Right renal pelvis (tissue), 4 donors: ENCODE measurements at places on chromosomes 11 and 22.
A peak's percentile ranks its signal among the peaks of the same experiment; 100 is the strongest.

DNA sequence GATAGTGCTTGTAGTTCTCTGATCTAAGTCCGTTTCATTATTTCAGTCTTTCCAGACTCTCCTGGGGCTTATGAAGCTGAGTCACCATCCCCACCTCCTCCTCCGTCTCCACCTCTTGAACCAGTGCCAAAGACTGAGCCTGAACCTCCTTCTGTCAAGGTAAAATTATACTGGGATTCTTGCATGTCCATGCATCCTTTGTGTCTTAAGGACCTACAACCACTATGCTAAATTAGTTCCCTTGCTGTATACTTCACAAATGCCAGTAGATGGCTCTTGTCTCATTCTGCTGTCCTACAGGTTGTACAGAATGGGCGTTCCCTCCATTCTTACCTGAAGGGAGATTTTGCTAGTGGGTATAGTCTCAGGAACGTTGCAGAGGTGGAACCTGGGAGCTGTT is 42.2 kb downstream of the POLD3 start:
- DNase-seq: no peak

DNA sequence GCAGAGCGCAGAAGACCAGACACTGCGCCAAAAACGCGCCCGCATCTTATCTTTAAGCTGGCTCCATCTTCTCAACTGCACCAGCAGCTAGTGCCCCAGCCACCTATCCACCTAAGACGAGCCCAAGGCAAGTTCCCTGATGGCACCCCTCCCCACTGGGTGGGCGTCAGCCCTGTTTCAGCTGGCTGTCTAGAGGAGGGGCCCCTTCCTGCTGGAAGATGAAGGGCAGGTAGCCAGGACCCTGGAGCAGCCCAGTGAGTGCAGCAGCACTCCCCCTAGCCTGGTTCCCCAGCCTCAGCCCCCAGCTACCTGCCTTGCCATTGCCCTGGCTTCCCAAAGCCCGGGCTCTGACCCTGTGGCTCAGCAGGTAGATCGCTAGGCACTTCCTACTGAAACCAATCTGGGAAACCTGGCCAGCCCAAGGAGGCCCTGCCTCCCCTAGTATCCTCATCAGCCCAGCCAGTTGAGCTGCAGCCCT is 28.3 kb downstream of the ARVCF start:
- DNase-seq: no peak

- no peak for DNase-seq
These were observed 6.6 kb downstream of the PRODH start for GRCh38 chr22:18929459-18929858.

DNA sequence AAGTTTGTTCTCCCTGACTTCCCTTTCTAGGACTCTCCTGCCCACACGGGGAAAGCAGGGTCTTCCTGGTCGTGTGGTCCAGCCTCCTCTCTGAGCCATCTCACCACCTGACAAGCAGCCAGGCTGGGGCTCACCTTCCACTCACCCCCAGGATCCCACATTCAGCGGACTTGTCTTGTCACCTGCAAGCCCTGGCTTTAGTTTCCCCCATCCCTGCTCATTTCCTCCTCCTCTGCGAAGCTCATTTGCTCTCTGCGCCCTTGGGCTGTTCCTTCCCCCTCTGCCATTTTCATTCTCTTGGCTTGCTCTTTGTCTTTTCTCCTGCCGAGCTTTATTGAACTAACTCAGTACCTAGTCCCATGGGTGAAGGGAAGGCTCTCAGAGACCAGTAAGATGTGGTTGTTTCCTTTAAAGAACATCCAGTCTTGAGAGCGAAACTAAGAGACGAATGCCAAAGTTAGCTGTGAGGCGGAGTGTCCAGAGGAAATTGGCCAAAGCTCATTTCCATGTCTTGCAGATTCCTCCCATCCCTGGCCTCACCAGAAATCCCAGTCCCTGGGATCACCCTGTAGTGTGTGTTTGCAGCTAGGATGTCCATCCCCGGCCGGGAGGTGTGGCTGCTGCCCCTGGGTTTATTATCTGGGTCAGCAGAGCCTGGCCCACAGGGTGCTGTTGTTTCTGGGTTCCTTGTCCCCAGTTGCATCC is 2.0 kb downstream of the ST14 start:
- DNase-seq: no peak

GRCh38 chr22:44196731-44197131 is 16.0 kb downstream of the PARVG start:
- DNase-seq: no peak

GRCh38 chr11:34754171-34754823 is 133.4 kb downstream of the EHF start:
- no peak for DNase-seq

- no peak for DNase-seq
These were observed 8.5 kb downstream of the P2RY6 start for GRCh38 chr11:73280626-73281025.

- peak; percentile 35 for DNase-seq
These were observed 518 bp downstream of the KMT5B start for GRCh38 chr11:68212421-68213134.

- DNase-seq: no peak
These were observed 29.6 kb downstream of the EHF start for GRCh38 chr11:34650528-34650927.

GRCh38 chr11:70325824-70326223 is 55.3 kb downstream of the PPFIA1 start:
- no peak for DNase-seq

- peak; percentile 32 for DNase-seq
These were observed 32.4 kb upstream of the NAV2 start for GRCh38 chr11:19679952-19680828.

- DNase-seq: no peak
These were observed 467 bp downstream of the EPS8L2 start for GRCh38 chr11:706439-706956.

GRCh38 chr11:79675081-79675480 is 234.3 kb upstream of the TENM4 start:
- DNase-seq: no peak

GRCh38 chr11:1779806-1780699 is 16.3 kb upstream of the CTSD start:
- DNase-seq: no peak

DNA sequence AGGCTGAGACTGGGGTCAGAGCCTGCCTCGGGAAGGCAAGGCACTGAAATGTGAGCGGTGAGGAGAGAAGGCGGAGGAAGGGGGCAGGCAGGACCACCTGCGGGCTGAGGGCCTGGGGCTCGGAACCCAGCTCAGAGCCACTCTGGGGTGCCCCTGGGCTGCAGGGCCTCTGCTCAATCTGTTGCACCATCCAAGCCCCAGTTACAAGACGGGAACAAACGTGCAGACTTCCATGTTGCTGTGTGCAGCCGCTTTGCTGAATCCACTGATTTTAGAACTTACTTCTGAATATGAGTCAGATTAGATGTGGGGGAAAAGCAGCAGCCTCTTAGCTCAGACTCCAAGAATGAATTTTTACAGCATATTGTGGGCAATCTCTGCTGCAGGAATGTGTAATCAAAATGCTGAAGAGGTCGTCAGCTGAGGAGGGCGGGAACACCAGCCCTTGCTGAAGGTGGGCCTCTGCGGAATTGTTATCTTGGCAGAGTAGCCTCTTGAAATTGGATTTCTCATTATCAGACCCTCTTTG is 21.6 kb downstream of the PARVG start:
- no peak for DNase-seq

- no peak for DNase-seq
These were observed 13.9 kb upstream of the SHANK2 start for GRCh38 chr11:71266114-71266833.

DNA sequence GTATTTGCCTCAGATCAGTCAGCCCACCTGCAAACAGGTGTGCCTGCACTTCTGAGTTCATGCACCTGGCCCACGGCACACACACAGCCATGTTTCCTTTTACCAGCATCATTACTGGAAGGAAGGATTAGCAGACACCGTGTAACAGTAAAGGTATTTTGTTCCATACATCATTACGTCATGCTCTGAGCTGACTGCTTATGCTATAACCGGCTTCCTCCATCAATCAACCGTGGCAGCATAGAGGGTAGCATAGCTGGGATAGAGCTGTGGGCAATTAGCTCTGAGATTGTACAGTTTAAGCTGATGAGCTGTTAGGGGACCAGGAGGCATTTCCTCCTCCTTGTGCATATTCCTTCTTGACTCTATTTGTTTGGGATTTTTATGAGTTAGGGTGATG is 102.4 kb downstream of the ME3 start:
- no peak for DNase-seq

GRCh38 chr11:8767466-8768142 is 85.0 kb downstream of the RPL27A start:
- no peak for DNase-seq

GRCh38 chr11:64322925-64323260 is 5.0 kb downstream of the PRDX5 start:
- no peak for DNase-seq

DNA sequence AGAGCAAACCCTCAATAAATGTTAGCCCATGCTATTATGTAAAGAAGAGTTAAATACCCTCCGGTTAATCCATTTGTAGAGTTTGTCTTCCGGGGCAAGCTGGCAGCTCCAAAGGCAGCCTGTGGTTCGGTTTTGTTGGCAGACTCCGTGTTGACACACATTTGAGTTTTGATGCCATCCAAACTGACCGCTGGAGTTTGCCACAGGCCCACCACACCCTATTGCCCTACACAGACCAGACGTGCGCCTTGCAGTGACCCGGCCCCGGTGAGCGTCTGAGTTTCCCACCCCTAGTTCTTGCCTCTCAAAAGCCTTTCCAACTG is 25.1 kb downstream of the ELFN2 start:
- DNase-seq: no peak

- DNase-seq: no peak
These were observed 58.4 kb upstream of the GAB2 start for GRCh38 chr11:78476066-78476465.

GRCh38 chr11:45931739-45932138 is 9.3 kb downstream of the LARGE2 start:
- DNase-seq: no peak

DNA sequence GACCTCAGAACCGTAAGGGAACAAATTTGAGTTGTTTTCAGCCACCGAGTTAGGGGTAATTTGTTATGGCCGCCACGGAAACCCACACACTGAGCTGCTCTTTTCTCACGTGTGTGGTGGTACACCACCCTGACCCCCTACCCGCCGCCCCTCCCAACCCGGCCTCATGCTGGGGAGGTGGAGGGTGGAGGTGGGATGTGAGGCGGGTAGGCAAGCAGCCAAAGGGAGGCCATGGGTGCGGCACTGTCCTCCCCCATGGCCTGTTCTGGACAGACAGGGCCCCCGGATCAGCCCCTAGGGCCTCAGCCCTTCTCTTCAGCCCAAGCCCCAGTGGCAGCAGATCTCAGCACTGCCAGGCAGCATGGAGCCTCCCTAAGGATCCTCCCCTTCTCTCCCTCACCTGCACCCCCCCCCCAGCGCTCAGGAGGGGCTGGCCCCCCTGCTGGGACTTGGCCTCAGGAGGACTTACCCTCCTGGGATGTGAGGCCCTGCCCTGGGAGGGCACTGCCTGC is 7.9 kb downstream of the PRR5 start:
- no peak for DNase-seq

DNA sequence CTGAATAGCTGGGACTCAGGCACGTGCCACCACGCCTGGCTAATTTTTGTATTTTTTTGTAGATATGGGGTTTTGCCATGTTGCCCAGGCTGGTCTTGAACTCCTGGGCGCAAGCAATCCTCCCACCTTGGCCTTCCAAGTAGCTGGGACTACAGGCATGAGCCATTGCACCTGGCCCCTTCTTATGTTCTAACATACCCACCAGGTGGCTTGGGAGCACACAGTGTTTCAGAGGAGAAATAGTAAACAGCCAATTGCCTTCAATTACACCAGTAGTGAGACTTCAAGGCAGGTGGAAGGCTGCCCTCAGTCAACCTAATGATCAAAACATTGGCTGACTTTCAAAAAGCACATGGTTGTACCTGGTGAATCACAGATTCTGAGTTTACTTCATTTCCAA is 167.2 kb downstream of the SWAP70 start:
- DNase-seq: no peak

DNA sequence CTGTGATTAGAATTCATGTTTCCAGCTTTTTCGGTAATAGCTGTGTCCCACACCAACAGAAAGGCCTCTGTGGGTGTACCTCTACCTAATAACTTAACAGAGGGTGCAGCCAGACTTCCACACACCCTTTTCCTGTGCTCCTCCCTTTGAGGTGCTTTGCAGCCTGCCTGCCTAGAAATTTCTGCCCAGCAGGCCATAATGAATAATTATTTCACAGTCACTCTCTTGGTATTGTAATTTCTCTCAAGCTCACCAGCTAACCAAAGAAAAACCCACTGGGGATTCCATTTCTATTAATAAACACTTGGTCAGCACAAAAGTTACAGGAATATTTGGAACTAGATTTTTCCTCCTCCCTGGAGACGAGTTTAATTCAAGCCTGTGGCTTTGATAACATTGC is 13.3 kb downstream of the WT1 start:
- no peak for DNase-seq

DNA sequence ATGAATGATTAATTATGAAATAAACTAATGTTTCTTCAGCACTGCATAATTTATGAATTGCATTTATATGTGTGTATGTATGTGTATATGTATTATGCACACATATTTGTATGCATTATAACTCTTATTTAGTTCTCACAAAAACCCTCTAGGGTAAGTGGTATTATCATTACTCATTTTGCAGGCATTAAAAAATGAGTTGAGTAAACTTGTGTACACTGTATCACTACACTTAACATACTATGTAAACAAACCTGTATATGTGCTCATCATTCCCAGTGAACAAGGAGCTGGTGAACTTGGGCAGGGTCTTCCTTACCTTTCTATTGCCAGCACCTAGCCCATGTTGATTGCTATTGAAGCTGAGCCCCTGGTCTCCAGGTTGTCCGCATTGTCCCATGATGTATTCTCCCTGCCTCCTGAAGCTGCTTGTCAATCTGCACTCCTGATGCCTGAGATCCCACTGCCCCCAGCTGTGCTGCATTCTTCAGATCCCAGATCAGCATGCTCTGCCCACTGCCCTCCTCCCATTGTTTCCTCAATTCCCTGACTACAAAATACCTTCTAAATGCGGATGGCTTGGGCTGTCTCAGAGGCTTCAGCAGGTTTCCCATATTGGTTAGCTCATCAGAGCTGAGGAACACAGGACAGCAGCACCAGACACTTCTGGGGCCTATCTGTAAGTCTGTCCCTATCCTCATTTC is 267.9 kb upstream of the SESN3 start:
- DNase-seq: no peak

DNA sequence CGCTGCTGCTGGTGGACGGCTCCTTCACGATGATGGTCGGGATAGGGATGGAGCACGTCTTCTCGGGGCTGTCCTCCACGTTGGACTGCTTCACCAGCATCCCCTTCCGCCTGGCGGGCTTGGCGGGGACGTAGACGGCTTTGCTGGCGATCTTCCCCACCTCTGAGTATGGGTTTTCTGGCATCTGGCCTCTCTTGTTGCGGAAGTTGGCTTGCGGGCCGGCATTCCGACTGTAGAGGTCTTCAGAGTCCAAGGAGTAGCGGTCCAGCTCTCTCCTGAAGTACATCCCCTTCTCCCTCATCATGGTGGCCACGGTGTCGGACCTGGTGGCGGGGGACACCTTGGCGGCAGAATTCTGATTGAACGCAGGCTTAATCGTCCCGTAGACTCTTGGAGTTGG is 88.8 kb downstream of the CTTN start:
- DNase-seq: no peak

DNA sequence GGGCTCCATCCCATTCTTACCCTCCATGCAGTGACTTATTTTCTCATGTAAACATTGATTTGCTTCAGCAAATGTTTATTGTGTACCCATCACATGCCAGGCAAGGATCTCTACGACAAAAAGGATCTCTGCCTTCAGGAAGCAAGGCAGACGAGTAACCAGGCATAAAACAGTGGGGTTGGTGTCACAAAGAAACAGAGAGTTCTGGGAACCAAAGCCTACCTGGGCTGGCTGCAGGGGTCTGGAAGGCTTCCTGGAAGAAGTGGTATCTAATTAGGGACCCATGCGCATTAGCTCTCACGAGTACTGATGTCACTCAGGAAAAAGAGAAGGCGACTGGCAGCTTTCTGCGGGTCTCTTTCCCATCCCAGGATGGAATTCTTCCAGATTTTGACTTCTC is 44.5 kb downstream of the KIAA1671 start:
- DNase-seq: no peak
